ENCODE measurements at places on chromosomes 11 and 22.

GRCh38 chr22:41198027-41198580 is 7.0 kb upstream of the L3MBTL2 start:
- no peak for DNase-seq

DNA sequence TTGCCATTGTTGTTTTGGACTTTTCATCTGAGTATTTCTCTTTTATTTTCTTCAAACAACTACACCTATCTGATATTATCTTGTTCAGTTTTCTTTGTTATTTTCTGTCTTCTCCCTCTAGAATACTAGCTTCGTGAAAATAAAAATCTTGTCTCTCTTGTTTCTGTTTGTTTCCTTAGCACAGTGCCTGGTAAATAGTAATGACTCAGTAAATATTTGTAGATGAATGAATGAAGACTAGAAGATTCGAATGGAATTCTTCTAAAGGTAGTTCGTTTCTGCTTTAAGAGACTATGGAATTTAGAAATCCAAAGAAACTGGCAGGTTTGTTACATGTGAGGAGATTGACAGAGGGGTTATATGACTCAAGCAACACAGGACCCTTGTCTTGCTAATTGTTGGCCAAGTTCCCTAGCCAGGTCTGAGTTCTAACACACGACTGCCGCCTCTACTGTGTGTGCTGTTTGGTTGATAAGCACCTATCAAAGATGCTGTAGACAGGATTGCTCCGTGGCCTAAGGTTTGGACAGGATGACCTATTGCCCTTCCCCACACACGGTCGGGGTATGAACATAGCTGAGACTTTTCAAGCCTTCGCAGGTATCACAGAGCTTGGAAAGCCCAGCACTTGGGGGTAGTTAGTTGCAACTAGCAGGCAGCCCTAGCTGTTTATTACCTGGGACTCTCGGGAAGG is 831 bp upstream of the TMEM135 start:
- DNase-seq: no peak

DNA sequence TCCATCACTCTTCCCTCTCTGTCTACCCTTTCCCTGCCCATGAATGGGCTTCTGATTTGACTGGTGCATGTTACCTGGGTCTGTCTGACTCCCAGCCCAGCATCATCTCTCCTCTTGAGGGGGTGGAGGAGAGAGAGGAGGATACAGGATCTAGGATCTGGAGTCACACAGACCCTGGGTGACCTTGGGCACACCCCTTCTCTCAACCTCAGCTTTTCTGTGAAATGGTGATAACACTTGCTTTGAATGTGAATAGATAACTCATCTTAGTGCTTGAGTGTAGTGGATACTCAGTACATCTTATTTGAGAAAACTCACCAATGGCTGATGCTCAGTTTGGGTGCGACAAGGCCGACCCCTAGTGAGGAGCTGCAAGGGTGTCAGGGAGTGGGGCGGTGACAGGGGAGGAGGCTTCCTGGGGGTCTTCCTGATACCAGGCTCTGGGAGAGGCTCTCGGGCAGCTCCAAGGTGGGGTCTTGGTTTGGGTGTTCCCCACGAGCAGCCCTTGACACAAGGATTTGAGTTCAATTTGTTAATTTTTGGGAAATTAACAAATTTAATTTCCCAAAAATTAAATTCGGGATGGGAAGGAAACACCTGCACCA is 9.0 kb downstream of the INCENP start:
- DNase-seq: no peak

GRCh38 chr22:42160830-42161696 is 30.5 kb upstream of the CYP2D6 start:
- DNase-seq: no peak

- no peak for DNase-seq
Measured at GRCh38 chr22:47162865-47163264, 400.4 kb downstream of the TBC1D22A start.

GRCh38 chr11:31636983-31637382 is 127.4 kb downstream of the ELP4 start:
- DNase-seq: no peak

- DNase-seq: no peak
Measured at GRCh38 chr11:58830673-58831301, 13.7 kb downstream of the GLYATL2 start.

DNA sequence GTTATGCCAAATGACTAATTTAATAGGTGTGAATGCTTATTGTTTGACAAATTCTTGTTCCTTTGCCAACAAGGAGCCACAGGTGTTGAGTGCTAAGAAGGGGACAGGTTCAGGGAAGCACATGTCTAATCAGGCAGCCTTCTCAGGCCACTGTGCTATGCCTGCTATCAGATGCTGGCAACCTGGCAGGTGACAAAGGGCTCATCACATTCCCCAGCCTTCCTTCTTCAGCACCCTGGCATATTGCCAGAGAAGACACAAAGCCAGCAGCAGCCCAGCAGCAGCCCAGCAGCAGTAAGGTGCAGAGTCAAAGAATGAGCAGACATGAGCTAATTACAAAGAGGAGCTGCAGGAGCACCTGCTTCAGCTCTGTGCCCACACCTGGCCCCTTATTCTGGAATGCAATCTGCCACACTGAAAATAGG is 68.2 kb downstream of the GUCY1A2 start:
- DNase-seq: no peak

DNA sequence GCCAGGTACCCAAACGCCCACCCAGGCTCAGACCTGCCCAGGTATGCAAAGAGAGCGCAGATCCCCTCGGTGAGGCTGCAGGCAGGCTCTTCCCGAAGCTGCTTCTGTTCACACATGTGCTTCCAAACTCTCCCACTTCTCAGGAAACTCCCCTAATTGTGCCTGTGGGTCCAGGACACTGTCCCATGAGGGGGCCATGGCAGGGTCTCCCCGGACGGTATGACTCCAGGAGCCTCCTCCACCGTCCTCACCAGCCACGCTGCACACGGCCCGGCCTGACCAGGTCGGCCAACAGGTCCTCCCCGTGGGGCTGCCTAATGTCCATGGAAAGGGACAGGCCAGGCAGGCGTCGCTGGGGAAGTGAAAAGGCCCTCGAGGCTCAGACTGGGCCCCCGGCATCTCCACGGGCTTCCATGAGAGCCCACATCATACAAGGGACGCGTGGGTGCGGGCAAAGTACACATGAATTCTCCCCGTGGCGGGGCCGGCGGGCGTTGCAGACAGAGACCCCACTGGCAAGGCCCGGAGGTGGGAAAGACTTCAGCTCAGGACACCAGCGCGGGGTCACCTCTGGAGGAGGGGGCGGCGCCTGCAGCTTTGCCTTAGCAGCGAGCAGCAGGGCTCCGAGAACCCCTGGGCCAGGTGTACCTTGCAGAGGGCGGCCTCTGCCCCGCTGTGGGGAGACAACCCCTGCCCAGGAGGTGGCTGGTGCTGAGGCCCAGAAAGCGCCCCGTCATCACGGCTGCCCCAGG is 526.1 kb downstream of the BRD1 start:
- no peak for DNase-seq

DNA sequence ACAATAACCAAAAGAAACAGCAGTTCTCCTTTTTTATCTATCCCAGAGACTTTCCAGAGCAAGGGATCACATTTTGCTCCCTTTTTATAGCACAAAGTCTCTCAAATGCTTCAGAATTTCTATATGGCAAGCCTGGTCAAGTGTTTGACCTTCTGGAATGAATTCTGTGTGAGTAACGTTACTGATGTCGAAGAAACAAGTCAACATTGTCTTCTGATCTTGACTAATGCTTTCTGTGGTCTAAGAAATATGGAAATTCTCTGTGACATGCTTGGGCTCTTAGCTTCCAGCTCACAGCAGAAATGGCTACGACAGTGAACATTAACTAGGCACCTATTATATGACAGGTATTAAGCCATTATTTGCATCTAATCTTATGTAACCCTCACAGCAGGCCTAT is 411.7 kb downstream of the CADM1 start:
- no peak for DNase-seq

- no peak for DNase-seq
Measured at GRCh38 chr11:19625438-19625837, 87.2 kb upstream of the NAV2 start.

GRCh38 chr11:118592616-118593367 is 14.6 kb upstream of the PHLDB1 start:
- no peak for DNase-seq

DNA sequence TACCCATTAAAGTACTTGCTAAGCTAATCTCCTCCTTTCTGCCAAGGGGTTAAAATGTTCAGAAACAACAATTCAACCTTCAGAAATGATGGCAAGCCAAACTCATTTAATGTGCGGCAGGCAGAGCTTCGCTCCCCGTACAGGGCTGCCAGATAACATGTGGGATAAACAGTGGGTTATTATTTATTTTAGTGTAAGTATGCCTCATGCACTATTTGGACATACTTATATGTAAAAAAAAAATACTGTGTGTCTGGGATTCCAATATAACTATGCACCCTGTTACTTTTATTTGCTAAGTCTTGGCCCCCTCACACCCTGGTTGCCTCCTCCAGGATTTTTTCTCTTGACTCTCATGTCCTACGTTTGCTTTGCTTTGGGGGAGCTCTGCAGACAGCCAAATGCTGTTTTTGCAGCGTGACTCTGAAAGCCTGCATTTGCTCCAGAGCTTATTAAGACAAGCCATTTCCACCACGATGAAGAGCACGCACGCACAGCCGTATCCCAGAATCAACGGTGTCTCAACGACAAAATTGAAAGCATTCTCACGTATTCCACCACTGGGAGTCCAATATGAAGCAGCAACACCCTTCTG is 86.5 kb upstream of the SHANK2 start:
- DNase-seq: no peak

DNA sequence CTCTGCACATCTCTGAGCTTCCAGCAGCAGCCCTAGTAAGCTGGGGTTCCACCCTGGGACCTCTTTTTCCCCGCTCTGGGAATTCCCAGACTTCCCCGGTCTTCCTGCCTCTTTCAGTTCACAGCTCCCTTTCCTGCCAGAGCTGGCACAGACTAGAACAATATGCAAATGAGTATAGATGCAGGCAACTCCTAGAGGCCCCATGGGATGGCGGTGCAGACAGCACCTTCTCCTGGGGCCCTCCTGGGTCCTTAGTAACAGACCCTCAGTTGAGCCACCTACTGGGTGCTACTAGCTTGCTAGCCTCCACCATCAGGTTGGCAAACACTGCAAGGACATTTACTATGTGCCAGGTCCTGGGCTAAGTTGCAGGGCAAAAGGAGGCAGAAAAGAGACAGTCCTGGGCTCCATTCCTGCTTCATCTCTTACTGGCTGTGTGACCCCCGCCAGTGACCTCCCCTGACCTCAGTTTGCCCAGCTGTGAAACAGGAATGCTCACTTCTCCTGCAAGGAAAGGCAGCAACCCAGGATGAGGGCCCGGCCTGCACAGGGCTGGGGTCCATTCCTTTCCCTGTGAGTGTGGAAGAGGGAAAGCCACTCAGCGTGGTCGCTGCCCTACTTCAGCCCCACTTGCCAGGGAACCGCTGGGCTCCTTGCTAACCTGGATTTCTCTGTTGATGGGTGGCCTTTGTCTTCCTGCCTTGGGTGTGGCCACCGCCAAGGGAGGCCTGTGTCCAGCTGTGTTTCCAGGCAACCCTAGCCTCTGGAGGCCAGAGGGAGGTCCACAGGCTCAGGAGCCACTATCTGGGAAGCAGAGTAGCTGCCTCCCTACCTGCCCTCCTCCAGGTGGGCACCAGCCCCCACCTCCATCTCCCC is 7.3 kb downstream of the RELT start:
- DNase-seq: no peak

DNA sequence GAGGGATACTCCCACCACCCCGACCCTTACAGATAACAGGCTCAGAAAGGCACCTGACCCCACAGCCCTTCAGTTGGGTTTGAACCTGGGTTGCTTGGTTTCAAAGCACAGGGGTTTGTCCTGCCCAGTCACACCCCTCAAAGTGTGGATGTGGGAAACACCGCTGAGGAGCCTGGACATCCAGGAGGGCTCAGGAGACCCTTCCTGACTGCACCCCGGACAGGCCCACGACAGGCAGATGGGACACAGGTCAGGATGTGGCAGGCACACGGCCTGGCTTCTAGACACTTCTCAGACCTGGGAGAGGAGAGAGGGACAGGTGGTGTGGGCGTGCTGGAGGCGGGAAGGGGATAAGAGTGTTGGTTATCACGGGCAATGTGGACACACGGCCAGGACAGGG is 932.3 kb downstream of the BRD1 start:
- DNase-seq: no peak

GRCh38 chr11:44138286-44138685 is 42.8 kb downstream of the EXT2 start:
- DNase-seq: no peak

DNA sequence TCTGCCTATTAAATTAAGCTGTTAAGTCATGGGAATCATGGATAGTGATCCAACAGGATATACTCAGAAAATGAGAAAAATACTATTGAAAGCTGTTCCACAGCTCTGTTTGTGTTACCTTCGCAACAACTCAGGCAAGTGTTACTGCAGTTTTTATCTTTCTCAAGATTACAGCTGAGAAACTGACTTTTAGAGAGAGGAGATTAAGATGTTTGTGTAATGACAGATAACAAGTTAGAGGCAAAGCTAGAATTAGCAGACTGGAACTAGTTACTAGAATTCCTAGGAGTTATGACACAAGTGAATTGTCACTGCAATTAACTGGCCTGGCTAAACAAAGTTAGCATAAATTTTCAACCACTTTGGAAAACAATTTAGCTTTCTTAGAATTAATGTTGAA is 1.6 kb downstream of the SLN start:
- no peak for DNase-seq

GRCh38 chr22:31199187-31199586 is 12.9 kb upstream of the LIMK2 start:
- no peak for DNase-seq

DNA sequence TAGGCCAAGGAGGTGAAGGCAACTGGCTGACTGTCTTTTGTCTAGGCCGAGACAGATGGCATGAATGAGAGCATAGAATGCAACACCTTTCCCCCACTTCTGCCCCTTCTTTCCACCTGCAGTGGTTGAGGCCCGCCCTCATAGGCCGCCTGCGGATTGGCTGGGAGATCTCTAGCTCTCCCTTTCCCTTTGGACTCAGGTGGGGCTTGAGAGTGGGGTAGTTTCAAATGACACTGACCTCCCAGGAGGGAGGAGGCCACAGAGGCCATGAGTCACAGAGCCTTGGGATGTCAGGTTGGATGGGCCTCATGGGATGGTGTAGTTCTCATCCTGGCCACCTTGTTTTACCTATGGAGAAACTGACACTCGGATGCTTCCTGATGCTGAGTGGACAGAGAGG is 9.1 kb downstream of the MICAL2 start:
- DNase-seq: no peak

DNA sequence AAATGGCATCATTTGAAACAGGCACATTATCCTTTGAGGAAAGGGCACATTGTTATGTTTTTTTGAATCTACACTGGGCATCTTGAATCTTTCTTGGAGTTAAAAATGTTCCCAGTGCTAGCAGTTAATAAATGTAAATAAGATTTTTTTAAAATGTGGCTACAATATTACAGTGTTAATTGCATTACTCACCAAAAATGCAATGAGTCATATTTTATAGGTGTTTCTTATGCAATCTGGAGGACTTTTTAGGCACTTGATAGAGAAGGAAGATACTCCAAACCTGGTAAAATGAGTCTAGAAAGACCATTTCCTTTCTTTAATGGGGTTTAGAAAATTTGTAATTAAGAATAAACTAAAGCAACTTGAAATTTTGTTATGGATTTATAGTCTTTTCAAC is 238.0 kb downstream of the METTL15 start:
- no peak for DNase-seq

GRCh38 chr11:14067686-14068085 is 105.2 kb downstream of the SPON1 start:
- DNase-seq: no peak

- DNase-seq: no peak
Measured at GRCh38 chr11:121654259-121654842, 201.6 kb upstream of the SORL1-AS1 start.

GRCh38 chr11:304915-305843 is 2.4 kb upstream of the IFITM2 start:
- DNase-seq: no peak

- DNase-seq: no peak
Measured at GRCh38 chr22:18119409-18120110, 9.0 kb downstream of the TUBA8 start.

Measured in stimulated activated CD8-positive, alpha-beta memory T cell treated with anti-CD3 and anti-CD28 coated beads, Interleukin-2, amount 100 ng/mL, for 1 hour (primary cell).